ENCODE measurements at places on chromosomes 3 and 15.
A peak's percentile ranks its signal among the peaks of the same experiment; 100 is the strongest.

DNA sequence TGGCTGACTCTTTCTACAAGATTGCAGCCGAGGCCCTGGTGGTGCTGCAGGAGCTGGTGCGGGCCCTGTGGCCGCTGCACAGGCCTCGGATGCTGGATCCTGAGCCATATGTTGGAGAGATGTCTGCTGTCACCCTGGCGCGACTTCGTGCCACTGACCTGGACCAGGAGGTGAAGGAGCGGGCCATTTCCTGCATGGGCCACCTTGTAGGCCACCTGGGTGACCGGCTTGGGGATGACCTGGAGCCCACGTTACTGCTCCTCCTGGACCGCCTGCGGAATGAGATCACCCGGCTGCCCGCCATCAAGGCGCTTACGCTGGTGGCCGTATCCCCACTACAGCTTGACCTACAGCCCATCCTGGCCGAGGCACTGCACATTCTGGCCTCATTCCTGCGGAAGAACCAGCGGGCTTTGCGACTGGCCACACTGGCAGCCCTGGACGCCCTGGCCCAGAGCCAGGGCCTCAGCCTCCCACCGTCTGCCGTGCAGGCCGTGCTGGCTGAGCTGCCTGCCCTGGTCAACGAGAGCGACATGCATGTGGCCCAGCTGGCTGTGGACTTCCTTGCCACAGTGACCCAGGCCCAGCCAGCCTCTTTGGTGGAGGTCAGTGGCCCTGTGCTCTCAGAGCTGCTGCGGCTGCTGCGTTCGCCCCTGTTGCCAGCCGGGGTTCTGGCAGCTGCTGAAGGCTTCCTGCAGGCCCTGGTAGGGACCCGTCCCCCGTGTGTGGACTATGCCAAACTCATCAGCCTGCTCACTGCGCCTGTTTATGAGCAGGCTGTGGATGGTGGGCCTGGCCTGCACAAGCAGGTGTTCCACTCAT lies 20.3 kb downstream of the CAND2 start:
- ATAC-seq, result no peak

- ATAC-seq, result peak; percentile 56
Observed at GRCh38 chr15:56339594-56339993, 25.6 kb upstream of the TEX9 start.

DNA sequence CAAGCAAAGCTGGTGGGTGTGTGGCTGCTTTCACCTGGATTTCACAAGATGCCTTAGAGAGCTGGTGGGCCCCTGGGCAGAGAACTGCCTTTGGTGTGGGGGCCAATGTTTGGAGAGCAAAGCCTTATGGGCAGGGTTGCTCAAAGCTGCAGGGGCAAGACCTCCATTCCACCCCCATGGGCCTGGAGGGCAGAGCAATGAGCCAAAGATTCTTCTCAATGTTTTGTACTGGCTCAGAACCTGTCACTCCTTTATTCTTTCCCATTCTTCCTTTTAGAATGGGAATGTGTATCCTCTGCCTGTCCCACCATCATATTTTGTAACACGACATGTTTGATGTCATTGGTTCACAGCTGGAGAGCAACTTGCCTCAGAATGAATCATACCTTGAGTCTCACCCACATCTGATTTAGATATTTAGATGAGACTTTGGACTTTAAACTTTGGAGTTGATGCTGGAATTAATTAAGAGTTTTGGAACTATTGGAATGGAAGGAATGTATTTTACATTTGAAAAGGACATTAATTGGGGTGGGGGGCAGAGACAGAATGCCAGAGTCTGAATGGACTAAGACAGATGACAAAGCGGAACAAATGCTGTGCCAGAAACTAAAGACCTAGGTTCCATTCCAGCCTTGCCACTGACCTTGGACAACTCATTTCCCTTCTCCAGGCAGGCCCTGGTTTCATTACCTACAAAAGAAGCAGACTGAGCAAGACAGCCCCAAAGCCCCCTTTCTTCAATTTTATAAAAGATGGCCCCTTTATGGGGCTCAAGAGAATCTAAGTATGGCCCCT lies 72.9 kb downstream of the DAPK2 start:
- ATAC-seq, result no peak

GRCh38 chr15:79777916-79778315 lies 118.9 kb downstream of the MTHFS start:
- ATAC-seq, result no peak

DNA sequence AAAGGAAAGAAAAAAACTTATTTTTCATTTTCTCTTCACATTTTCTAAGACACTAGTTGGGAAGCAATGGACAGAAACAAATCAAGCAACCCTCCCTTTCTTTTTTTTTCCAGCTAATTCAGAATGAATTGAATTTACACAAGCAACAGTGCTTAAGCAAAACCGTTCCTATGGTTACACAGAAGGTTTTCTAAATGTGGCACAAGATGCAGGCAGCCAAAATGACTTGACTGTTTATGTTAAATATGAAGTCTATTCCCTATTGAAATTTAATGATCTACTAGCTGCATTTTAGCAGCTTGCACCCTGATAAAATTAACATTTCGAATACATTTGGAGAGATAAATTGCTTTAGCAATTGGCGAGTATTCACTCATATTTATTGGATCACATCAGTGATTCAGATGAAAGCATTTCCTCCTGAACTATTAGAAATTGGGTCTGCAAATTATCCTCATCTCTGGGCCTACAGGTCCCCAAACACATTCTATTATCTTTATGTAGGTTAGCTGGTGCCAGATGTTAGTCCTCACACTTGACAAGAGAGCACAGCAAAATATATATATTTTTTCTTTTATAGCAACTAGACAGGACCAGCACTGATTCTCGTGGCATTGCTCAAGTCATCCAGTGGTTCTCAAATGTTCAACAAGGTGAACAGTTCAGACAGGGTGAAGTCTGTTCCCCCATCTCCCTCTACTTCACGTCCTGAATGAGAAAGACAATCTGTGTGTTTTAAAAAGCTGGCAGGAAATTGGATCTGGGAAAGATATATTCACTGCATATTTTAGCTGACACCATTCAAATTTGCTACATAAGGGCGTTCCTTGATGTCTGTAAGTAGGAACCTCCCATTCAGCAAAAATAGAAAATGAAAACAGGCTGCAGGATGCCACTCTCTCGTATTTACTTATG lies 463.6 kb upstream of the KCNMB2 start:
- ATAC-seq, result no peak

DNA sequence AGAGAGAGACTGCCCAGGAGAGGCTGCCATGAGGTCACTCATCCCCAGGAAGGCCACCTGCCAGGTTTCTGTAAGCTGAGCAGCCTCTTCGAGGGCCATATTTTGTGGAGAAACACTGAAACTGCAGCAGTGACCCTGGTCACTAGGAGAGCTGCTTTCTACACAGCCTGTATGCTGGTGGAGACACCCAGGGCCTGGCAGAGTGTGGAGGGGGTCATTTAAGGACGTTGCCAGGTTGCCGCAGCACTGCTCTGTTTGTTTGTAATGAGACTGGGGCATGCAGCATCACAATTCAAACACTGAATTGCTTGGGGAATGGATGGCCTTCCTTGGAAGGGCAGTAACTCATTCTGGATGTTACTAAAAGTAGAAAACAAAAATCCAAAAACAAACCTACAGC lies 104.9 kb upstream of the TRIM42 start:
- no peak for ATAC-seq

- ATAC-seq, result no peak
Observed at GRCh38 chr3:7536921-7537320, 676.0 kb downstream of the GRM7 start.

DNA sequence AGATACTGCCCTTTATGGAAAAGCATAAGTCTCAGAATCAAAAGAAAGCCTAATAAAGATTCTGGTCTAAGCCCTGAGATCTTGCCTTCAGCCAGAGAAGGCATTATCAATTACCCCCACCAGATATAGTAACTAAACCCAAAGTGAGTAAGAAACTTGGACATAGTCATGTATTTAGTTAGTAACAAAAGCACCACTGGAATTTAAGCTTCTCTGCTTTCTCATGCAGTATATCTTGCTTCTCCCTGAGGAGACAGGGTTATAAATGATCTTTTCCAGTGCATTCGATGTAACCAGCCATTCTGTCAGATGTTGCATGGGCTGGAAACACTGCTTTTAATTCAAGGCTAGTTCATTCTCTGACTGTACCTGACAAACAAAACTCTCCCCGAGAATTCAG lies 946.7 kb downstream of the NAALADL2 start:
- ATAC-seq, result no peak

GRCh38 chr15:63978511-63979261 lies 67.6 kb downstream of the DAPK2 start:
- no peak for ATAC-seq

DNA sequence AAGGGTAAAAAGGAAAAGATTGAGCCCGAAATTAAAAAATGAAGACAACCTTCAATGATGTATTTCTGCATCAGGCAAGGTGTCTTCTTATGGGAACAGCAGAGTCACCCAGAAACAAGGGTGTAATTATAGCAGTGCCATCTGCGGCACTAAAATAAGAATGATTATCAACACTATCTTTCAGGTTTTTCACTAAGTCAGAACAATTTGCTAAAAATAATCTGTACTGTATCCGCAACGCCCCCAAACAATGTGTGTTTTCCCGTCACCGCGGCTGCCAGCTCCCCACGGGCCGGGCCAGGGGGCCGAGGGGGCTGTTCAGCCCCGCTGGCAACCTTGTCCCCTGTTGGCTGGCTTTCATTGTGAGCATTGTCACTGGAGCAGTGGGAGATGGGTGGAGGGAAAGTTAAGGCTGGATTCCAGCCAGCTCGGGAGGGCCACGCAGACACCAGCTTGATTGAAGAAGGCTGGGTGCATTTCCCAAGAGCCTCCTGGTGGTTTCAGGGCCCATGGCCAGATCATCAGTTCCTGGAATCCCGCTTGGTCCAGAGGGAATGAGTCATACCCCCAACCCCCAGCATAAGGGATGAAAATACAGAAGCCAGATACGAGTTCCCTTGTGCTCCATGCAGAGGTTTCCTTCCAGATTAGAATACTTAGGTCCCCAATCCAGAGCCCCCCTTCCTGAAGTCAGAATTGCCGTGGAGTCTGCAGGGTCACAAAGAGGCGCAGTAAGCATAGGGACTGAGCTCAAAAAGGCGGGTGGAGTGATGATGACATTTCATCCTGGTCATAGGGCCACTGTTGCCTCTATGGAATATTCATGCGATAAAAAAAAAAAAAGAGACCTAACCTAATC lies 90.2 kb upstream of the KLF13 start:
- ATAC-seq, result peak; percentile 54
